ENCODE measurements at places on chromosomes 4 and X.

- no peak for DNase-seq
Measured at GRCh38 chr4:2484185-2484584, 15.3 kb downstream of the RNF4 start.

GRCh38 chr4:3286335-3287175 lies 6.3 kb upstream of the RGS12 start:
- DNase-seq = no peak

DNA sequence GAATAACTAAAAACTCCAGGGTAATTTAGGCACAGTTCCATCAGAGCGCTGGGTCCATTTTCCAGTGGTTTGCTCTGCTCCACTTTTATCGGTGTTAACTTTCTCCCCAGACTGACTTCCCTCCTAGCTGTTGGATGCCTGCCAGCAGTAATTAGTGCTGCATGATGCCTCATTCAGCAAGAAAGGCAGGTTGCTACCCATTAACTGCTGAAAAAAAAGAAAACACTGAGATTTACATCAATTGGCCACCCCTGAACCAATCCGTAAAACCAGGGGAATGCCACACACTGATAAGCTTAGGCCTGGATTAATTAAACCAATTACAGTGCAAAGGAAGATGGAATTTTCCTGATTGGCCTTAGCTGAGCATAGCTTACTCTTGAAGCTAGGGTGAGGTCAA lies 182.4 kb upstream of the CXXC4 start:
- no peak for DNase-seq

- DNase-seq = no peak
Measured at GRCh38 chr4:54169176-54169575, 59.9 kb upstream of the PDGFRA start.

GRCh38 chr4:128444544-128445302 lies 157.1 kb upstream of the PGRMC2 start:
- DNase-seq = no peak

DNA sequence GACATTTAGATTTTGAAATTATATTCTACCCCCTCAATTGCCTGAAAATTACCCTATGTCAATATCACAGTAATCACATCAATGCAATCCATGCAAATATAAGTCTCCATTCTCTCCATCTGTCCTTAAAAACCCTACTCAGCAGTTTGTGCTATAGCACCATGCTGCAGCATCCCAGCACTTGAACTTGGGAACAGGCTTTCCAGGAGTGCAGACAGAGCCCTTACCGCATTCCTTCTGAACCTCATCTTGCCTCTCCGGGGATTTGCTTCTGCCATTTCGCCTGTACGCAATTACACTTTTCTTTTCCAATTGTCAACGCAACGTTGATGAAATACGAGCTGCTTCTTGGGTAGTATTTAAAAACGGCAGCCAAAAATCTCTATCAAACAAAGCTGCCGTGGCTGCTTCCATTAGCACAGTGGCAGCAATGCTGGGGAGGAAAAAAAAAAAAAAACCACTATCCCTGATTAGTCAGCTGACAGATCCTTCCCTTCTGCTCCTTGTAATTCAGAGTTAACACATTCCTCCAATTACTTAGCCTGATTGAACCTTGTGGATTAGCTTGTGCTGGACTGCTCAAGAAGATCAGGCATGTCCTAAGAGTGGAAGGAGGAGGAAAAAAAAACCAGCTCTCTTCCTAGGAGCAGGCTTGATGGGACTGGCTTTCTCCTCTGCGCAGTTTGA lies 65.6 kb downstream of the MCF2 start:
- no peak for DNase-seq

GRCh38 chr4:156388826-156389225 lies 435.2 kb upstream of the CTSO start:
- no peak for DNase-seq

DNA sequence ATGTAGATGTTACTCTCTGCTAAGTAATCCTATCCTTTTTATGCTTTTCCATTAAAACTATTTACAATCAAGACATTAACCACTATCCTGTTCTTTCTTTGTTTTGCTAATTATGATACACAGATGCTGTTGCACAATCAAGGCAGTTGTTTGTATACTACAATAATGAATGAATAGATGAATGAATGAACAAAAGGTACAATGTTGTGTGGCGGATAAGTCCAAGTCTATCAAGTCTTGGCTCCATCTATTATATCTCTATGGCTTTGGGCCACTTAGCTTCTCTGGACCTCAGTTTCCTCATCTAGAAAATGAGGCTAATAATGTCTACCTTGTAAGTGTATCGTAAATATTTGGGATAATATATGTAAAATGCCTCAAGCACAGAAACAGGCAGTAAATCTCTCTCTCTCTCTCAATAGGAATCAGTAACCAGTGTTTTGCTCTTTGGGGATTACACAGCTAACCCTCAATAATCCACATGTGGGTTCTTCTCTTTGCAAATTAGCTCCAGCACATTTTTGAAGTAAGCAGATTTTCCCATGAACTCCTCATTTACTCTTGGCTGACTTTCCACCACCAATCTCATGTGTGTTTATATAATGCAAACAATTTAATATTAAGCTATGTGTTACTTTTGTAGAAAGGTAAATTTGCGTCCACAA lies 27.8 kb upstream of the TSPAN5 start:
- DNase-seq = no peak

- no peak for DNase-seq
Measured at GRCh38 chrX:68429216-68429615, 4.1 kb downstream of the OPHN1 start.

DNA sequence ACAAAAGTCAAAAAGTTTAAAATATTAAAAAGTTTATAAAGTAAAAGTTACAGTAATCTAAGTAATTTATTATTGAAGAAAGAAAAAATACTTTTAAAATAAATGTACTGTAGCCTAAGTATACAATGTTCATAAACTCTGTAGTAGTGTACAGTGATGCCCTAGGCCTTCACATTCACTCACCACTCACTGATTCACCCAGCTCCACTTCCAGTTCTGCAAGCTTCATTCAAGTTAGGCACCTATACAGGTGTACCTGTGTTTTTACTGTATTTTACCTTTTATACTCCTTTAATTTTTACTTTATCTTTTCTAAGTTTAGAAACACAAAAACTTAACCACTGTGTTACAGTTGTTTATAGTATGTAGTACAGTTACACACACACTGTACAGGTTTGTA lies 40.1 kb upstream of the AGA start:
- no peak for DNase-seq

DNA sequence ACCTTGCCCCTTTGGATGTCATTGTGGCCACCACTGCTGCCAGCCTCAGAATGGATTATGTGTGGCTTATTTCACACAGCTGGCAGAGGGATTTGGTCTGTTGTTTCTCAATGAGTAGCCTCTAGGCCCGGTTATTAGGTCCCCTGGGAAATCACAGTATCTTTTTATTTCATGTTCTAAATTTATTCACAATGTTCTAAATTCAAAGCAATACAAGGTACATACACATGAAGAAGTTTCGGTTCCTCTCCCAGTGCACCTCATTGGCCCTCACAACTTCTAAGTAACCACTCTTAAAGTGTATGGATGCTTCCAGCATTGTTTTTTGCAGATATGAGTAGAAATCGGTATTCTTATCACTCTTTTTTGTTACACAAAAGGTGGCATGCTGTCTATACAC lies 262.7 kb downstream of the RCHY1 start:
- no peak for DNase-seq

GRCh38 chrX:151999813-152000212 lies 25.3 kb upstream of the GABRE start:
- DNase-seq = no peak

DNA sequence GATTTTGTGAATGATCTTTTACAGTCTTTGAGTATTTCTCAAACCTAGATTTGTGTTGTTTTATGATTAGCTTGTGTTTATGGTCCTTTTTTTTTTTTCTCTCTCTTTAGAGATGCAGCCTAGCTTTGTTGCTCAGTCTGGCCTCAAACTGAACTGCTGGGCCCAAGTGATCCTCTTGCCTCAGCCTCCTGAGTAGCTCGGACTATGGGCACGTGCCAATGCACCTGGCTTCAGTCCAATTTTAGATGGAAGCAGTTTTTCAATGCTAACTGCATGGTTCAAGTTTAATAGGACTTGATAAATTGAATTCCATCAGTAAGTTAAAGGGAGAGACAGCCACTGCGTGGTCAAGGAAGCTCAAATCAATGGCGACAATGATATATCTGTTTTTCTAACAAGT lies 3.8 kb upstream of the FGG start:
- no peak for DNase-seq
